ENCODE measurements at places on chromosomes 4 and X.

DNA sequence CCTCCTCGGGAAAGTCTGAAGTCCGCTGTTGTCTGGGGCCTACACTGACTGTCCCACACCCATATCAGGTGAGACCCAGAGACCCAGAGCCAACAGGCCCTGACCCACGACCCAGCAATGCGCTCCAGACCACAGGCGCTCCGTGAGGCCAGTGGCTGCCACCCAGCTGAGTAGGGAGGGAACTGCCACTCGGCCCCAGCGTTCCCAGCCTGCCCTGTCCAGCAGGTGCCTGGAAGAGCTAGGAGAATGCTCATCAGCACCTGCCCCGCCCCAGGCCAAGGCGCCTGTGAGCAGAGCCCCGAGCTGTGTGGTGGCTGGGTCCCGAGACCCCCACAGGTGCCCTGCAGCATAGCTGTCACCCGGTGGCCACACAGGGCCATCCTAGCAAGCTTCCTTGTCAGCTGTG is 2.7 kb downstream of the SPON2 start:
- DNase-seq: no peak

GRCh38 chr4:156186111-156186510 is 232.4 kb upstream of the CTSO start:
- DNase-seq: no peak

- DNase-seq: peak; percentile 67
These were observed 13.4 kb downstream of the SRD5A3 start for GRCh38 chr4:55359397-55359916.

DNA sequence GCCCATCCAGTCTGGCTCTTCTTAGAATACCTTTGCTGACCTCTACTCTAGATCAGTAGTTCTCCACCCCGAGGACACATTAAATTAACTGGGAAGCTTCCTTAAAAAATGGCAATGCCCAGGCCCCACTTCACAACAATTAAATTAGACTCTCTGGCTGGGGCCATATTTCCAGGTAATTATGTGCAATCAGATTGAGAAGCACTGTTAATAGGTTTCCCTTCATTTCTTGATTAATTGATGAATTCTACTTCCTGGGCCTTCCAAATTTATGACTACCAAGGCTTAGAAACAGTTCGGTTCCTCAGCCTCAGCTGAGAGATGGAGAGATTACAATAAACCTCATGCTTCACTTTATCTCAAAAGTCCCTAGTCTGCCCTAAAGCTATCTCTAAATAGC is 71.7 kb upstream of the LIMCH1 start:
- DNase-seq: no peak

- no peak for DNase-seq
These were observed 73.7 kb downstream of the GEMIN8 start for GRCh38 chrX:13955975-13956374.

DNA sequence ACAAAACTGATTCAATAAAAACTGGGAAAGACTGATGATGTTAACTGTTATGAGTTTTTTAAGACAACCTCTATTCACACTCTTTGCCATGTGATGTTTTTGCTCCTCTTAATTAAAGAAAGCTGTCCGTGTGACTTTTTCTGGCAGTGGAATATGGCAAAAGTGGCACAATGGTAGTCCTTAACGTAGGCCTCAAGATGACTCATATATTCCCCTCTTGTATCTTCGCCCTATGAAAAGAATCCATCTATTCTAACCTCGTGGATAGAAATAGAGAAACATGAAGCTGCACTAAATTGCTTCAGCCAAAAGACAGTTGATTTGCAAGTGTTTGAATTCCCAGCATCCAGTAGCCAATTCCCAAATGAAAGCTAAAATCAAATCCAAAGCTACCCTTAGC is 603.8 kb upstream of the PCDH7 start:
- no peak for DNase-seq

GRCh38 chr4:83238393-83239248 is 46.0 kb downstream of the COQ2 start:
- DNase-seq: no peak

GRCh38 chrX:48700951-48701653 is 4.6 kb downstream of the SUV39H1 start:
- DNase-seq: no peak

DNA sequence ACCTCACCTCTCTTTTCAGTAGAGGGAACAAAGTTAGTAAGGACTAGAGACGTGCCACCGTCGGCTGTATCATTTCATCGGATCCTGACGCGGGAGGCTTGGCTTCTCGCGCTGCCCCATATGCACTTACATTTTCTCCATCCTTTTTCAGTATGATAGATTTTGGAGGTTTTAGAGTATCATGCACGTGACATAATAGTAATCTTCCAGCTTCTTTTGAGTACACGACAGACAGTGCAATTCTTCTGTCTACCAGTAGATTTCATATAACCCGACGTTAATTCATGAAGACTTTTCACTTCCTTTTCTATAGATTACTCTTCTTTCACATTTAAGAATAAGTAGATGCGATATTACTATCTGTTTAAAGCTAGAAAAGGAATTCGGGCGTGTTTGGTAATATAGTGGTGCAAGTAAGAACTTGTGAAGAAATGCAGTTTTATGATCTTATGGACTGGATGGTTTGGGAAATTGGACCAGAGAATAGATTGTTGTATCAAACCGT is 1.0 kb downstream of the CDS1 start:
- no peak for DNase-seq

GRCh38 chrX:56826020-56826419 is 97.0 kb downstream of the NBDY start:
- DNase-seq: no peak

- no peak for DNase-seq
These were observed 97.2 kb downstream of the ANXA3 start for GRCh38 chr4:78648640-78649363.

GRCh38 chrX:11381464-11381863 is 88.3 kb downstream of the AMELX start:
- peak; percentile 64 for DNase-seq

GRCh38 chr4:8682296-8682695 is 89.7 kb downstream of the CPZ start:
- no peak for DNase-seq

DNA sequence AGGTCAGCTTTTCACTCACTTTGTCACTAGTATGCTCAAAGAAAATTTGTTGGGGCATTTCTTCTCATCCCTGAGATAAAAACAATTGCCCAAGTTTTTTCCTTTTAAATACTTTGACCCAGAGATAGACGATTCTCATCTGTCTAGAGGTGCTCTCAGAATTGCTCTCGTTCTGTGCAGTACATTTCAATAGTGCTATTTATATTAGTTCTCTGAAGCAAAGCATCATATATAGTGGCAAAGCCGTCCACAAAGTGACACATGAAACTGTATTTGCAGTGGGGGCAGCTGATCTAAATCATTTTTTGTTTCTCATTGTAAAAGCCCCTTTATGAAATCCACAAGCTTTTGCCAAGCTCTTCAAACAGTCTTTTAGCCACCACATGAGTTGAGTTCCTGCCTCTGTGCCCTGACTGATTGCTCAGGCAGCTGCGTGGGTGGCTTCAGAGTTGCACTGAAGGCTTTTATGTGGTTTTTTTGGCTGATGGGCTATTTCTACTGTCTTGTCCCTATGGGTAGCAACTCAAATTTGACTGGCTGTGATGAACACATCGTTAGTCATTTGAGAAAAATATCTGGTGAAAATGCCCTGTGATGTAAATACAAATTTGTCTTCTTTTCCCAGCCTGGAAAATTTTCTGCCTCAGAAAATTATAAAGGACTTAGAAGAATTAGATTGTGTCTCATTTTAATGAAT is 119.1 kb upstream of the OTUD4 start:
- DNase-seq: no peak

Measured in ureter (tissue), 1 donor.